Activated T-helper 17 cell treated with anti-CD3 and anti-CD28 coated beads, Interleukin-2, amount 50 U/mL, for 72 hours (primary cell): ENCODE measurements at places on chromosomes 1 and 21. TPM values are rescaled to one million over a fixed set of nuclear protein-coding genes. Genes with fewer than 3 reads are reported as not detected.

GRCh38 chr1:232339073-232339472, 290.9 kb downstream of the SIPA1L2 start:
- no peak for ATAC-seq

DNA sequence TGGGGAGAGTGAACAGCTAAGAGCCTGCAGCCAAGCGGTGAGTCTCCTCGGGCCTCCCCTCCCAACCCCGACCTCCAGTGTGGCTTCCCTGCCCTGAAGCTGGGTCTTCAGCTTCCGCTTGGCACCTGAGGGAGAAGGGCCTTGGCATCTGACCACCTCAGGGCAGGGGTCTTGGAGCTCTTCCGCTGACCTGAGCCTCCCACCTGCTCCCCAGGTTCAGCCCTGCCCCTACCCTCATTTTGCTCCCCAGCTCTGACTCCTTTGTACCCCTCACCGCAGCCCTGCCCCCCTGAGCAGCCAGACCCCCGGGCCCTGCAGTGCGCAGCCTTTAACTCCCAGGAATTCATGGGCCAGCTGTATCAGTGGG, 4.9 kb downstream of the ADAMTSL4 start:
- ATAC-seq: no peak

GRCh38 chr1:192826791-192827546, 18.1 kb downstream of the RGS2 start:
- no peak for ATAC-seq

DNA sequence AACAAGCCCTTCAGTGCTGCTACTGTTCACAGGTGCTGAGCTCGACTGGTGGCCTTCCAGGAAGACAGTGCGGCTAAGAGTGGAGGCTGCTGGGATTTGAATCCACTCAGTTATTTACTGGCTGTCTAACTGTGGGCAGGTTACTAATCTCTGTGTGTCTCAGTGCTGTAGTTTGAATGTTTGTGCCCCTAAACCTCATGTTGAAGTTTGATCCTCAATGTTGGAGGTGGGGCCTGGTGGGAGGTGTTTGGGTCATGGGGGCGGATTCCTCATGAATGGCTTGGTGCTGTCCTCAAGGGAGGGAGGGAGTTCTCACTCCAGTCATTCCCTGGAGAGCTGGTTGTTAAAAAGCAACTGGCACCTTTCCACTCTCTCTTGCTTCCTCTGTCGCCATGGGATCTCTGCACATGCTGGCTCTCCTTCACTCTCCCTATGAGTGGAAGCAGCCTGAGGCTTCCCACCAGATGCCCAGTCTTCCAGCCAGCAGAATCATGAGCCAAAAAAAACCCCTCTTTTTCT, 334.8 kb downstream of the RPS6KC1 start:
- ATAC-seq: no peak

Gene NR1I3
- total RNA-seq: not detected
